ENCODE measurements at places on chromosomes 7 and 10. TPM values are rescaled to one million over a fixed set of nuclear protein-coding genes. Genes with fewer than 3 reads are reported as not detected.

Gene CISD1
- total RNA-seq = 31.7 TPM

DNA sequence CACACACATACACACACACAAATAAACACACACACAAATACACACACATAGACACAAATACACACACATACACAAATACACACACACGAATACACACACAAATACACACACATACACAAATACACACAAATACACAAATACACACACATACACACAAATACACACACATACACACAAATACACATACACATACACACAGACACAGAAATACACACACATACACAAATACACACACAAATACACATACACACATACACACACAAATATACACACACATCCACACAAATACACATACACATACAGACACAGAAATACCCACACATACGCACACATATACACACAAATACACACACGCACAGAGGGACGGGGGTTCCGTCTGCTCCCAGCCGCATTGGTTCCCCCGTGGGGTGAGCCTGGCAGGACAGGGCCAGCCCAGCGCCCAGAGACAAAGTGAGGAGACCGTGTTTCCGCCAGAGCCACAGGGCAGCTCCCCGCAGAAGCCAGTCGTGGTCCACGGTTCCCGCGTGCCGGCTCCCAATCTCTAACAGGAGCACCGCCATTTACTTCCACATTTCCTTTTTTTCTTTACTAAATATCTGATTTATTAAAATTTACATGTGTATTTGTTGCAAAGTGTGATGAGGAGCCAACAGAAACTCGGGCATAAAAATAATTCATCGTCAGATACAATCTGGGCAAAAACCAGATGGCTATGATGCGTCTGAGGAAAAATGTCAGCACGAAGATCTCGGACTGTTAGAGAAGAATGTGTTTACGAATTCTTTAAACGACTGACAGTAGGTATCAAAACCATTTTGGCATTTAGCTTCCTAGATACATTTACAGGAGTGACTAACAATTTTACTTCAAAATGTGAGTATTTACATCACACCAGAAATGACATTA lies 3.1 kb upstream of the KNDC1 start:
- no peak overlapping the region for H3K4me3 ChIP-seq
- no peak for DNase-seq
- H3K27me3 ChIP-seq = peaks cover 28% of the 10 kb centered on the region
- H3K4me1 ChIP-seq = peaks cover 1% of the 10 kb centered on the region
- H3K27ac ChIP-seq = no peak overlapping the region

- H3K36me3 ChIP-seq = no peaks in the 10 kb centered on the region
- no peak for DNase-seq
- H3K4me3 ChIP-seq = no peak overlapping the region
- H3K27ac ChIP-seq = no peak overlapping the region
Measured at GRCh38 chr10:129079705-129080104, 387.3 kb upstream of the MGMT start.

GRCh38 chr7:125256446-125256845 lies 326.8 kb upstream of the POT1 start:
- no peak for DNase-seq
- no peaks in the 10 kb centered on the region for H3K36me3 ChIP-seq
- H3K27ac ChIP-seq = peak overlapping the region; percentile 40
- peaks cover 11% of the 10 kb centered on the region for H3K27me3 ChIP-seq

GRCh38 chr10:108036265-108036664 lies 871.8 kb upstream of the SORCS1 start:
- H3K4me3 ChIP-seq = no peak overlapping the region
- no peak overlapping the region for H3K27ac ChIP-seq
- no peaks in the 10 kb centered on the region for H3K27me3 ChIP-seq
- DNase-seq = no peak

GRCh38 chr10:8146650-8147049 lies 92.2 kb downstream of the GATA3 start:
- no peaks in the 10 kb centered on the region for H3K36me3 ChIP-seq
- no peak for DNase-seq
- no peak overlapping the region for H3K27ac ChIP-seq
- H3K4me3 ChIP-seq = no peak overlapping the region

- H3K4me1 ChIP-seq = peaks cover 1% of the 10 kb centered on the region
- H3K27me3 ChIP-seq = no peaks in the 10 kb centered on the region
- H3K36me3 ChIP-seq = peaks cover 10% of the 10 kb centered on the region
- no peak overlapping the region for H3K4me3 ChIP-seq
- no peak overlapping the region for H3K27ac ChIP-seq
Measured at GRCh38 chr10:91249700-91250099, 29.2 kb downstream of the PCGF5 start.

DNA sequence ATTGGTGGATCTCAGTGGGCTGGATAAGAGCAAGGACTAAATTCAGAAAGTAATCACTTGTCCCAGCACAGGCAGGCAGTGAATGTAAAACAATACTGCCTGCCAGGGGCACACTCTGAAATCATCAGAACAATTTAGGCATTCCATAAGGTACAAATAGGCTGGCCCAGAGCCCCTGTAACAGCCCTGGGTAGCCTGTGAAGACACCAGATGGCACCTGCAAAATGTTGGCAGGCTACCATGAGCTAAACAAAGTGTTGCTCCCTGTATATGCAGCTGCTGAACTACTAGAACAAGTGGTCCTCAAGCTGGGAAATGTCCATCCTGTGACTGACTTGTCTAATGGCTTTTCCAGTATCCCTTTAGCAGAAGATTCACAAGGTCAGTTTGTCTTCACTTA lies 3.0 kb upstream of the PRSS37 start:
- no peak overlapping the region for H3K4me3 ChIP-seq
- peaks cover 2% of the 10 kb centered on the region for H3K36me3 ChIP-seq
- no peaks in the 10 kb centered on the region for H3K27me3 ChIP-seq
- H3K27ac ChIP-seq = no peak overlapping the region

Gene FAS
- total RNA-seq = 2.7 TPM

- no peaks in the 10 kb centered on the region for H3K36me3 ChIP-seq
- DNase-seq = no peak
- no peaks in the 10 kb centered on the region for H3K4me1 ChIP-seq
Measured at GRCh38 chr7:101635484-101635883, 6.4 kb upstream of the MYL10 start.

Gene H2BK1
- total RNA-seq = not detected

DNA sequence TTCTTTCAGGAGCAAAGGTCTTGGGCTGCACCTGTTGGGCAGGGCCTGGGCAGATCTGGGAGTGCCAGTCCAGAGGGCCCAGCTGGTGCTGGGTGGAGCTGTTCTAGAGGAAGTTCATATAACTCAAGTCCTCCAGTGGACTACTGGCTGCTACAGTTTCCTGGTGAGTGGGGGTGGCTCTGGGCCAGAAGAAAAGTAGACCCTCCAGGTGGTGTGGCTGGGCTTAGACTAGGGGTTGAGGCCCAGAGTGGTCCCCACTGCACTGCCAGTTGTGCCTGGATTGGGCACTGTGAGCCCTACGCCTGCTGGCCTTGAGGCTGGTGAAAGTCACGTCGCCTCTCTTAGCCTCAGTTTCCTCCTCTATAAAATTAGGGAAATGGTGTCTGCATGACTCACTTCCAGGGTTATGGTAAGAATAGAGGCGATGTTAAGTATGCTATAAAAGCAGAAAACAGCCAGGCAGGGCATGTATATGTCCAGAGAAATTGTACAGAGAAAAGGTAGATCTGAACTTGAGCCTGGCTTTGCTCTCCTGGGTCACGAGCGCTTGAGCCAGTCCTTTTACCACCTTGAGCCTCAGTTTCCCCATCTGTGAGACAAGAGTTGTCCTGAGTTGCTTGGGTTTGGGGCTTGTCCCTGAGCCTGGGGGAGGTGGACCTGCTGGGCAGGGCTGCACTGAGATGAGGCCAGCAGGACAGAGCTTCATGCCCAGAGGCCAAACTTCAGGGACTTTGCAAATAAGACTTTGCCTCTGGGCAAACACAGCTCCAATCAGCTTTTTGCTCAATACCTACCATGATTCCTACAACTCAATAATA lies 3.8 kb upstream of the CLDN3 start:
- H3K4me3 ChIP-seq = no peak overlapping the region
- DNase-seq = no peak
- peaks cover 3% of the 10 kb centered on the region for H3K4me1 ChIP-seq

DNA sequence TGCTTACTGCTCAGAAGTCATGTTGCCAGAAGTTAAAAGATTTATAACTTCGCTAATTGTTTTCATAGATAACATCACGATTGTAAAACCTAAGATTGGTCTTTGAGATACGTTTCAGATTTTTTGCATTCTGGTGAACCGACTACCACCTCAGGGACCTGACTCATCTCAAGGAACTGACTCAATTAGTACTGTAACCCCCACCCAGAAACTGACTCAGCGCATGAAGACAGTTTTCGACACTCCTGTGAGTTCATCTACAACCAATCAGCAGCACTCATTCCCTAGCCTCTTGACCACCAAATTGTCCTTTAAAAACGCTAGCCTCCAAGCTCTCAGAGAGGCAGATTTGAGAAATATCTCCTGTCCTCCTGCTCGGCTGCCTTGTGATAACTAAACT lies 72.3 kb downstream of the ELMO1 start:
- peak overlapping the region; percentile 35 for H3K27ac ChIP-seq
- DNase-seq = no peak
- peaks cover 9% of the 10 kb centered on the region for H3K4me1 ChIP-seq
- peaks cover 29% of the 10 kb centered on the region for H3K36me3 ChIP-seq
- no peaks in the 10 kb centered on the region for H3K27me3 ChIP-seq
- no peak overlapping the region for H3K4me3 ChIP-seq

GRCh38 chr7:24669971-24670591 lies 87.2 kb downstream of the GSDME start:
- H3K4me3 ChIP-seq = no peak overlapping the region
- no peaks in the 10 kb centered on the region for H3K27me3 ChIP-seq
- peaks cover 18% of the 10 kb centered on the region for H3K36me3 ChIP-seq
- no peak overlapping the region for H3K27ac ChIP-seq
- DNase-seq = no peak

Gene FAM204A
- total RNA-seq = 55.3 TPM
